ENCODE measurements at places on chromosomes 16 and 17.

- no peak for DNase-seq
Measured at GRCh38 chr16:58027161-58027915, 1.8 kb downstream of the MMP15 start.

GRCh38 chr17:34472363-34472762 is 107.0 kb upstream of the TMEM132E start:
- no peak for DNase-seq

GRCh38 chr16:52545222-52545897 is 1.6 kb downstream of the TOX3 start:
- DNase-seq: no peak

DNA sequence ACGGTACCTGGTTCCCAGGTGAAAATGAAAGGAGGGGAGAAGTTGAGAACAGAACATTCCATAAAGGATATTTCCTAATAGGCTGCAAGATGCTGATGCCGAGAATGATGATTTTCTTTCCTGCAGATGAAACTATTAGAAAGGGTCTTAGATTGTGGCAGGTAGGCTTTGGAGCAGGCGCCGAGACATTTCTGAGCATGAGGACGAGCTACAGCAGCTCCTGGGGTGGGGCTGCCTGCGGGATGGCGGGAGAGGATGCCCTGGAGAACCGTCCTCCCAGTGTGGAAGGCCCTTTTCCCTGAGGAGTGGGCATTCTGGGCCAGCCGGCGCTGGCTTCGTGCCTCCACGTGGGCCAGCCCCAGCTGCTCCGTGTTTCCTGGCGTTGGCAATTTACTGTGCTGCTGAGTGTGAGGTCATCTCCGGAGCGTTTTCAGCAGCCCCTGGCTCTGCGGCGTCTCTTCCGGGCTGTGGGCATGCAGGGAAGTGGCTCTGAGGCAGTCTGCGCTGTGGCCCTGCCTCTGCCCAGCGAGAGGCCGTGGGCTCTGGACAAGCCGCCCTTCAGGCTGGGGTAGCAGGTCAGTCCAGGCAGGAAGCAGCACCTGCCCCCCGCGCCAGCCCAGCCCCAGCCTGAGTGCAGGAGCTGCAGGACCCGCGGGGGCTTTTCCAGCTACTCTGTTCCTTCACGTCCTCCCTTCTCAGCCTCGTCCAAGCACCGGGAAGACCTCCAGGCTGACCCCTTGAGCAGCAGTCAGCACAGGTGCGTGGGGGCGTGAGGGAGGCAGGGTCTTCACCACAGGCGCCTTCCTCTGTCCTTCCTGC is 12.2 kb downstream of the ENGASE start:
- no peak for DNase-seq

- no peak for DNase-seq
Measured at GRCh38 chr16:51402785-51403184, 251.7 kb upstream of the SALL1 start.

DNA sequence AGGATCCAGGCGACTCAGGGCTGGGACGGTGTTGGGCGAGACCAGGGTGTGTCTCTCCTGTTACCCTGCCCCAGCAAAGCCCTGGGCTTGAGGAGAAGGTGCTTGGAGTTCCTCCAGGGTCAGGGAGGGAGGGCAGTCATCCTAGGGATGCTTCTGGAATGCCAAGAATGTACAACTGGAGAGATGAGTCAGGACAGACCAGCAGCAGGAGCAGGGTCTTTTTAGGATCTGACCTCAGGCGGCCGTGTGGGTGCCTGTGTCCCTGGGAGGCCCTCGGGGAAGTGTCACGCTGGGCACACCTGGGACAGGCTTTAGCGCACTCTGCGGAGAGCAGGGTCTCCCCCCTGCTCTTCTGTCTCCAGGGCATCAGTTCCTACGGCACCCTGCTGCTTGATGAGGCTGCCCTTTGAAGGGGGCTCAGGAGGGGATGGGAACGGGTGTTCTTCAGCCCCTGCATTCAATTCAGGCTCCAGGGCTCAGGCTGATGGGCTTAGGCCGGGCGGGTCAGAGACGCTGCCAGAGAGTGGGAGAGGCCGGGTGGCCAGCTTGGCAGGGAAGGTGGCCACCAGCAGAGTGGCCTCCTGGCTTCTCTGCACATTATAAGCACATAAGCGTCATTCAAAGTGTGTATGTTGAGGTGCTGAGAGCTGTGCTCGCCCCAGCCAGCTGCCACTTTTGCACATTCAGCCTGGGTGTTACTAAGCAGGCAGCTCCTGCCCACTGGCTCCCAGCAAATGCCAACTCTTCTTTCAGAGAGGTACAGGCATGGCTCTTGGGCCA is 8.4 kb upstream of the MTSS2 start:
- DNase-seq: no peak

- no peak for DNase-seq
Measured at GRCh38 chr16:67528870-67529581, 397 bp downstream of the RIPOR1 start.

- no peak for DNase-seq
Measured at GRCh38 chr17:39812466-39812865, 51.6 kb downstream of the IKZF3 start.

DNA sequence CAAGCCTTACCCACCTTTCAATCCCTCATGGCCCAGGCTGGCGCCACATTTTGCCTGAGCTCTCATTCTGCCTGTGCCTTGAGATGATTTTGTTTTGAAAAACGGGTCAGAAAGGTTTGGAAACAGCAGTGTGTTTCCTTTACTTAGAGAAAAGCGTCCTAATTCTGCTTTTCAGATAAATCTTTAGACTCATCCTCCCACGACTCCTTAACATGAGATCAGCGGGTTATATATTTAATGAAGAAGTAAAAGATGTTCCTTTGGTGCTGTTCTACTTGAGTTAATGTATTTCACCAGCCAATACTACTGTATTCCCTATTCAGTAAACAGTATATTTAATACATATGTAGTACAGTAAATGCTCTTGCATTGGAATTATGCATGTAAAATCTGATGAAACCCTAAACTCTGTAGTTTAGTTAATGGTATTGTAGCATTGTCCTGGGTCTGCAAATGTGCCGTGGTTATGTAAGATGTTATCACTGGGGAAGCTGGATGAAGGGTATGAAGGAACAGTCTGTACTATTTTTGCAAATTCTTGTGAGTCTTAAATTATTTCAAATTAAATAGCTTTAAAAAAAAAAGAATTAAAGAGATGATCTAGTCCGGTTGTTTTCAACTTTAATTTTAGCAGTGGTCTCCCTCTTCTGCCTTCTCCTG is 199.4 kb upstream of the CACNG5 start:
- no peak for DNase-seq

DNA sequence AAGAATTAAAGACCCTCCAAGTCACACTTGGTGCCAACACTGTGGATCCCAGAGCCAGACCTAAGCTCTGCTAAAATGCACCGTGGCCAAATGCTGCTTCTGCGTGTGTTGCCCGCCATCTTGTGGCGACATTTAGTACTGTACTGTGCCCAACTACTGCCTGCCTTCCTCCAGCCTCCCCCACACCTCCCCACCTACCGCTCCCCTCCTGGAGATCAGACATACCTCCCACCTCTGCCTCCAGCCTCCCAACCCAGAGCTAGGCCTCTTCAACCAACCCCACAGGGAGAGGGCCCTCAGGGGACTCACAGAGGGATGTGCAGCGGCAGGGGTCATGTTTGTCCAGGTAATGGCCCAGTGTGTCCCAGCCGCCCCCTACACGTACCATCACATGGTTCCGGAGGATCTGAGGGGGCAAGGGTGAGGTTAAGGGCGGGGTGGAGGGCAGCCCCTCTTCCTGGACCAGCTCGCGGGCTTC is 5.5 kb downstream of the GAS2L2 start:
- peak; percentile 53 for DNase-seq

DNA sequence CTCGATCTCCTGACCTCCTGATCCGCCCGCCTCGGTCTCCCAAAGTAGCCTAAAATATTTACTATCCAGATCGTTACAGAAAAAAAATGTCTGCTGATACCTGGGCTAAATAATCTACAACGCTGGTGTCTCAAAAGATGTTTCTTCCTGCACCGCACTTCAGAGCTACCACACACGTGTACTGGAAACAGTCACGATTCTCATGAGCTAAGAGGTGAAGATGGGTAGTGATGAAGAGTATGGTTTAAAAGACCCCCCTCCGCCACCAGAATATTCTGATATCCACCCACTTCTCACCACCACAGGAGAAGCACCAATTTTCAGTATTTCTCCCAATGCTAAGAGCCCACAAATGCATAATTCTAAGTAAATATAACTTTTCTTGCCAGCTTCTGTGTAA is 50.2 kb downstream of the SMG6 start:
- DNase-seq: no peak

GRCh38 chr17:77206158-77206956 is 65.6 kb downstream of the SEC14L1 start:
- peak; percentile 84 for DNase-seq

GRCh38 chr17:79977708-79978547 is 57.7 kb downstream of the TBC1D16 start:
- no peak for DNase-seq

- peak; percentile 57 for DNase-seq
Measured at GRCh38 chr16:11410376-11411058, 65.3 kb downstream of the RMI2 start.

DNA sequence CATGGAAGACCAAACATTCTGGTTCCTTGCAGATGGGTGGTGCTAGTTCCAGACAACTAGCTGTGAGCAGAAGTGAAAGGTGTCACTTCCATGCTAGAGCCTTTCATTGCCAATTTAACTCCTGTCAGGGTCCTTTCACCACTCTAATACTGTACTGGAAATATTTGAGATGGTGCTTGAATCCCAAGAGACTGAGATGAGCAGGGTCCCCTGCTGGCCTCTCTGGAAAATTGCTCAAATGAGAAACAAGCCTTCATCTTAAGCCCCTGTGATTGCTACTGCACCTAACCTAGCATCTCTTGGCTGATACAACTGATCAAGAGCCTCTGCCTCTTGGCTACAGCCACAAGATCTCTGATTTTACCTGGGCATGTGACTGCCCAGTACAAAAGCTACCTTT is 7.4 kb upstream of the VAC14 start:
- DNase-seq: no peak

DNA sequence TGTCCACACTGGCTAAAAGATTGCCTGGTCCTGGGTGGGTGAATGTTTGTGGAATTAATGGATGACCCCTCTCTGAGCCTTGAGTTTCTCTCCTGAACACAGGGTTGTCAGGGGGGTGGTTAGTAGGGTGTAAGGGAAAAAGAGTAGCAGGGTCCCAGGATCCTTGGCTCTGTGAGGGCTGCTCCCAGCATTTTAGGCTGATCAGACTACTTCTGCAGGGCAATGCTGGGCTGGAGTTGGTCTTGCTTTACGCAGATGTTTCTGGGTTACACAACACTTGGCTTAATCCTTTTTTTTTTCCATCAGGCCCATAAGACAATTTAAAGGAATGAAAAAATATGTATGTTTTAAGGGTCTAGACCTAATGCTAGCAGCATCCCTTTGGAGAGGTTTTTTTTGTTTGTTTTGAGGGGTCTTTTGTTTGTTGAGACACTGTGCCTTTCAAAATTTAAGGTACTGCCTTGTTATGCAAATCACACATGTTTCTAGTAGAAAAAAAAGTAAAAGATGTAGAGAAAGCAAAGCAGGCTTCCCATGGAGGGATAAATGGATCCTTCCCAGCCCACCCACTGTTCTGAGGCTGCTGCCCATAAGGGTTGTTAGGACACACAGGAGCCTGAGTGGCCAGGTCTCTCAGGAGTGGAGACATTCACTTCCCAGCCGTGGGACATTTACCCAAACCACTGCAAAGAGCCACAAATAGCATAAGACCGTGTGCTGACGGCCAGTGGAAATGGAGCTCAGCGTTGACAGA is 225.6 kb upstream of the HSBP1 start:
- DNase-seq: no peak

DNA sequence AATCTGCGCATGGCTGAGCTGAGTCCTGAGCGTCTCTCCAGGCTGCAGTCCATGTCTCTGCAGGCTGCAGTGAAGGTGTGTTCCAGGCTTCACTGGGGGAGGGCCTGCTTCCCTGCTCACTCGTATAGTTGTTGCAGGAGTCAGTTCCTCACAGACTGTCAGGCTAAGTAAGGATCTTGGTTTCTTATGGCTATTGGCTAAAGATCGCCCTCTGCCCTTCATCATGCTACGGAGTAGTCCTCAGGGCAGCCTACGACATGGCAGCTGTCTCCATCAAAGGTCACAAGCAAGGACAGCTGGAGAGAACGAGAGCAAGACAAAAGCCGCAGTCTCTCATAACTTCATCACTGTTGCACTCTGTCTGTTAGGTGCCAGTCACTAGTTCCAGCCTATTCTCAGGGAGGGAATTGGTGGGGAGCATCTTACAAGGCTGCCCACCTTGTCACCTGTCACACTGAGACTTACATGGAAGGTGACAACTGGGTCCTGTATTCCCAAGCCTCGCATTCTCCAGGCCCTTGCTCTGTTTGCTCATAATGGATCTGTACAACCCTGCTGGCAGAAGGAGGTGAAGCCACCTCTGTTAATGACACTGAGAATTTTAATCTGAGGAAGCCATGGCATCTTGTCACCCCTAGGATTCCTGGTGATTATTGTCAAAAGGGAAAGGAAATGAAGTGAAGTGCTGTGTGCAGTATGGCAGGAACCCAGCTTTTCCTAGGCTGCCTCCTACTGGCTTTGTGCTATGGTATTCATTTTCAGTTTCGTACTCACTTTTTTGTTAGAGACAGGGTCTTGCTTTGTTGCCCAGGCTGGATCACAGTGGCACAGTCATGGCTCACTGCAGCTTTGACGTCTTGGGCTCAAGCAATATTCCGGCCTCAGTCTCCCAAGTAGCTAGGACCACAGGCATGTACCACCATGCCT is 43.4 kb downstream of the MFSD11 start:
- peak; percentile 26 for DNase-seq

- DNase-seq: no peak
Measured at GRCh38 chr17:16599537-16599936, 30.5 kb upstream of the ZNF287 start.

DNA sequence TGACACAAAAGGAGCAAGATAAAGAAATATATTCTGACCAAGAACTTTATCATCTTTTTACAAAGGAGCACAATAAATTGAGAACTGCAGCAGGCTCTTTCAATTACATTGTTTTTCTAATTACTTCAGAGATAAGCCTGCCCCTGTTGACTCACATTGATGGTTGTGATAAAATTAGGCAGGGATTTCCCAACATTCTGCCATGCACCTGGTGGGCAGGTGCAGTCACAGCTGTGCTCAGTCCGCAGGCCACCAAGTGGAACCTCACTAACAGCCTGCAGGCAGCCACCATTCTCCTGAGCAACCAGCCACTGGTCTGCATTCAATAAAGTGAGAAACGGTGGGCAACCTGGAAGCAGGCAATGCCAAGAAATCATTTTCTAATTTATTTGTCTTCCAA is 5.1 kb downstream of the FANCA start:
- DNase-seq: no peak

- DNase-seq: no peak
Measured at GRCh38 chr17:59084154-59084553, 22.5 kb downstream of the TRIM37 start.

Measured in MV-4-11 (cell line).